ENCODE measurements at places on chromosomes 5 and 9.

DNA sequence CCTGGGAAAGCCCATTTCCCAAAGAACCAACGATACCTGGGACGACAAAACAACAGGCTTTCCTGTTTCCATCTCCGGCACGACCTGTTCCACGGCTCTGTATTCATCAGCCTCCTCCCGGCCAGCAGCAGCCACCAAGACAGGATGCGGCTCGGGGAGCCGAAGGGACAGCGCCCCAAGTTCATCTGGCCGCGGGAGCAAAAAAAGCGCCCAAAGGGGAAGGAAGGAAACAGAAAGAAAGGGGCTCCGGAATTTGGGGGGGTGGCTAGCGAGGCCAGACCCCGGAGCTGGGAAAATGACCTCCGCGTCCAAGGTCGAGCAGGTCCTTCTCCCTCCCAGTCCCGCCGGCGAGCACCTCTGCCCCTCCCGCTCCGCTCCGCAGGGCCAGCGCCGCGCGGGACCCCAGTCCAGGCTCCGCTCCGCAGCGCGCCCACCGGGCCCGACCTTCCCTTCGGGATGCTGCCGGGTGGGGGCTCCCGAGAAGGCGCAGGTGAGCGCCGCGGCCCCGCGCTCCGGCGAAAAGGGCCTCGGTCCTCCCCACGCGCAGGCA is 608 bp downstream of the ELOVL7 start:
- DNase-seq: no peak

GRCh38 chr9:115461280-115461679 is 343.3 kb upstream of the TNC start:
- no peak for DNase-seq

DNA sequence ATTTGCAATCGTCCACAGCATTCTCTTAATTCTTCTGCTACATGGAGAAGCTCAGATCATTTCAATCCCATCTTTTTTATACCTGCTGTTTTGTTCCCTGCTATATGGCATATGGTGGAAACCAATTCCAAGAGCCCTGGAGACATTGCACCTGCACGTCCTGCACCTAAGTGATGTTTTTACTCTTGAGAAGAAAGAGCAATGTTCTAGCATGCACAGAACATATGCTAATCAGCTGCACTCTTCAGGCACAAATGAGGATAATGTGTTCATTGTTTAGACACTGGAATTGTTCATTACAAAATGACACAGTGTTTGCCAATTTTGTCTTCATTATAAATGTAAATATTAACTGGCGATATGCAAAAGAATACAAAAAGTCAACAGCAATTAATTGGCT is 935.8 kb downstream of the TLE4 start:
- DNase-seq: no peak

DNA sequence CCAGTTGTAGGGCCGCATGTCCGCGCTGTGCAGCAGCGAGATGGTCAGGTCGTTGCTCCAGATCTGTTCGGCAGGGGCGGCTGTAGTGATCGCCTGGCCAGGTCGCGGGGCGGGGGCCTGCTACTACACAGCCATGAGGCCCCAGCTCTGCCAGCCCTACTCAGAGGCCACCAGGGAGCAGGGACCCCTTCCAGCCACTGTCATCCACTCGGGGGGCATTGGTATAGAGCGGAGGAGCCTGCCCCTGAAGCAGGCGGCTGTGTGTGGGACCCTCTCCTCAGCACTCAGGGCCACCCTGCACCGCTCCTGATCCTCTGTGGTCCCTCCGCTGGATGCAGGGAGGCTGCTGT is 1.7 kb downstream of the FBXW5 start:
- DNase-seq: no peak

DNA sequence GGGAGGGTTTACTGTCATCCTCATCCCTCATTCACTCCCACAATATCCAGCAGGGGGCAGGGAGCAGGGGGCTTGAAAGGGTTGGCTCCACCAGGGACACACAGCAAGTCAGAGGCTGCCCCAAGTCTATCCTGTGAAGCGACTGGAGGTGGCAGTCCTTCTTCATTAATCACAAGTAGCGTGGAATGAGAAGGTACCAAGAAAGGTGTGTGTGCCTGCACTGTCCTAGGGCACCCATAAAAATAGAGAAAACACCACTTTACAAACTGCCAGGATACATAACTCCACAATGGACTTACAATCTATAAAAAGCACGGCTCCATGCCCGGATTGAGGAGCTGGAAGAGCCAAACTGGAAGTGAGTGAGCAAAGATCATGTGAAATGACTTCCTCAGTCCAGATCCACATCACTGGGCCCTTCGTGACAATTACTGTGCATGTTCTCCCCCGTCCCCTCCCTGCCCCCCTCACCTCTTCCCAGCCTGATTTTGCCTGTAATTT is 183.9 kb downstream of the SLIT3 start:
- DNase-seq: no peak

DNA sequence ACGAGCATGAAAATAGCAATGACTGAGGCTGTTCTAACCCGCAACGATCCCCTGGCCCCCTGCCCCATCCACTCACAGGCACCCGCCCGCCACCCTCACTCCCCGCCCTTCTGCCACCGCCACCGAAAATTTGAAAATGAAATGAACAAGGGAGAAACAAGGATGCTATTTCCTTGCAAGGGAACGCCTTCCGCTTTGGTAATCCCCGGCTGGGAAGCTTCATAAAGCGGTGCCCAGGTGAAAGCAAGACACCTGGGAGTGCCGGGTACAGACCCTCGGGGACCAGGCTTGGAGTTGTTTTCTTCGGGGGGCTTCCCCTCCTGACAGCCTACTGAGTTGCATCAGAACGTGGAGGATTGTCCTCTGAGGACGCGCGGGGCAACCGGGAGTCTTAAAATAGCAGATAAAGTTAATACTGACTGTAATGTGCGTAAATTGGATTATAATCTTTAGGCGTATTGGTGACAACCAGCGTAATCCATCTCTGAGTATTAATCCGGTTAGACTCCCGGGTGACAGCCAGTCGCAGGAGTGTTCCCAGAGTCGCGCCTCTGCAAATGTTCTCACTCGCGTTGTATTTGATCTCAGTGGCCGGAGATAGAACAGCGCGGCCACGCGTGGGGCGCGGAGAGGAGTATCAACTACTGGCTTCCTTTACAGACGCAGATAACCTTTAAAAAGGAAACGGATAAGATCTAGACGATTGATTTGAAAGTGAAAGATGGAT is 885 bp upstream of the MLLT3 start:
- no peak for DNase-seq

- DNase-seq: no peak
Measured at GRCh38 chr9:134514503-134514902, 127.1 kb upstream of the COL5A1 start.

DNA sequence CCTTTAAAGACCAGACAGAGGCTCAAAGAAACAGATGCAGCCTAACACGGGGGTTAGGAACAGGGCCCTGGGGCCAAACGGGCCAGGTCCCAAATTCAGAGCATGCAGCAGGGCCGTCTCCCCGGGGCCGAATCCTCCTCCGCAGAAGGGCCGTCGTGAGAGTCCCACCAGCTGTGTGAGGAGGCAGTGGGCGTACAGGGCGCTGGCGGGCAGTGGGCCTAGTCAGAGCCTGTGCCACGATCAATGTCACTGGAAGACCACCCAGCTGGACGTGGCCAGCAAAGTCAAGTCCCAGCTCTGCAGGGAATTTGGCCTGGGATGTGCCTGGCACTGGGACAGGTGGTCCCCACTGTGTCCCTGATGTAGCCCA is 15.8 kb upstream of the FCN2 start:
- no peak for DNase-seq

DNA sequence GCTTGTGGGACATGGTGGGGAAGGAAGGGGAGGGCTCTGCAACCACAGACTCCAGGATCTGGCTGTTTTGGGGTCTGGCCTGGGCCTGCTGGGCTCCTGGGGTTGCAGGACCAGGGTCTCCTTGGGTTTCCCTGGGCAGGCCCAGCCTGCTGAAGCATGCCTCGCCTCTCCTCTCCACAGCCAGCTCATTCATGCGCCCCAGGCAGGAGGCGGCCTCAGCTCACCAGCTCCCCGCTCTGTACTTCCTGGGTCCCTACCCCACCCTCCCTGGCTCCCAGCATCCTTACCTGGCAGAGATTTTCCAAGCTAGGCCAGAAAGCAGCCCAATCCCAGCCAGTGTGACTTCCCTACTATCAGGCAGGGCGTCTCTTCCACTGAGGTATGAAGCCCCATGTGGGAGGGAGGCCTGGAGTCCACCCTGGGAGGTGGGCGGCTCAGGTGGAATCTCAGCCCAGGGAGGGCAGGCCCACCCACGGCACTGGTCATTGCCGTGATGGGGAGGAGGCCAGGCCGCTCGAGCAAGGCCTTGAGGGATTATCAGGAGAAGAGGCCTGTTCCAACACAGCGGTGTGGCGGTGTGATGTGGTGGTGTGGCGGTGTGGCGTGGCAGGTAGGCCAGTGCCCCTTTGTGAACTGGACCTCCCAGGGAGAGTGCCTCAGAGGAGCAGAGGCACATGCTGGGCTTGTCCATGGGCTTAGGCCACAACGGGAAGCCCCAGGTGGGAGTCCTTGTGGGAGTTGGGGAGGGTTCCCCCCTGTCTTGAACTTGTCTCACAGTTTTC is 103.4 kb downstream of the DAB2IP start:
- DNase-seq: no peak

DNA sequence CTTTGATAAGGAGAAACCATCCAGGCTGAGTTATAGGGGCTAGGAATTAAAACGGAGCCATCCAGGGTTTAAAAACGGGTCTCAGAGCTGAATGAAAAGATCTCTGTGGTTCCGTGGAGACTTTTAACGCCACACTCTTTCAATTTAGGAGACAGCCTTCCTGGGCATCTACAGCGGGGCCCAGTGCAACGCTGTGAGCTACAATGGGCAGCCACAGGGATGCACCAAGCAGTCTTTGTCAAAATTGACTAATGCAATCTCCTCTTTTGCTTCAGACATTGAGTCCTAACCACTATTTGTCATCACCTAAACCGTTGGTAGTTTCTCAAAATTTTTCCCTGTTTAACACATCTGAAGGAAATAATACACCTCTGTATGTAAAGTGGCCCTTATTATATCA is 96.6 kb upstream of the ABCA1 start:
- no peak for DNase-seq

- peak; percentile 25 for DNase-seq
Measured at GRCh38 chr5:80672140-80672736, 17.5 kb upstream of the DHFR start.

GRCh38 chr5:65822710-65823109 is 100.7 kb downstream of the NLN start:
- no peak for DNase-seq

DNA sequence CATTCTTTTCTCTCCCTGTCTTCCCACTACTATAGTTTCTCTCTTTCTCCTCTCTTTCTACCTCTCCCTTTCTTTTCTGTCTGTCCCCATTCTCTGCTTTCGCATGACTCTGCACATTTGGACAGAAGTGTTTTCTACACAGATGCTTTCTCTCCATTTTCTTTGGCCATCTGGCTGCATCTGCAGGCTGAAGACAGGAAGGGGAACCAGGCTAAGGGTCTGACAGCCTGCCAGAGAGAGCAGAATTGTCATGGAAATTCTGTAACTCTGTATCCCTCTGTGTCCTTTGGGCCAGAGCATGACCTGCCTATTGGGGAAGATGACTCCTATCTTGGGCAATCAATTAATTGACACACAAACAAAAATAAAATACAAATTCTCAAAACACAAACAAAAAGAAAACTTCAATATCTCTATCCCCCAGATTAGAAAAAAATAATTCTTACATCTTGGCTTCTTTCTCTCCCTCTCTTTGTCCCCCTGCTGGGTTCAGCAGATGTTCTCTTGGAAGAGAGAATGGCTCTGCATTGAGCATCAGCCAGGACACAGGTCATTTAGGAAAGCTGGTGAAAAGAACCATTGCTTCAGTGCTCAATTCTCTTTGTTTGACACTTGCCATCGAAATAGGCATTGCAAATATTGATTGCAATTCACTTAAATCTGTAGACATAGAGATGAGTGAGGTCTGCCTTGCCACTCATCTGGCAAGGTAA is 415.9 kb upstream of the KLF4 start:
- DNase-seq: no peak

DNA sequence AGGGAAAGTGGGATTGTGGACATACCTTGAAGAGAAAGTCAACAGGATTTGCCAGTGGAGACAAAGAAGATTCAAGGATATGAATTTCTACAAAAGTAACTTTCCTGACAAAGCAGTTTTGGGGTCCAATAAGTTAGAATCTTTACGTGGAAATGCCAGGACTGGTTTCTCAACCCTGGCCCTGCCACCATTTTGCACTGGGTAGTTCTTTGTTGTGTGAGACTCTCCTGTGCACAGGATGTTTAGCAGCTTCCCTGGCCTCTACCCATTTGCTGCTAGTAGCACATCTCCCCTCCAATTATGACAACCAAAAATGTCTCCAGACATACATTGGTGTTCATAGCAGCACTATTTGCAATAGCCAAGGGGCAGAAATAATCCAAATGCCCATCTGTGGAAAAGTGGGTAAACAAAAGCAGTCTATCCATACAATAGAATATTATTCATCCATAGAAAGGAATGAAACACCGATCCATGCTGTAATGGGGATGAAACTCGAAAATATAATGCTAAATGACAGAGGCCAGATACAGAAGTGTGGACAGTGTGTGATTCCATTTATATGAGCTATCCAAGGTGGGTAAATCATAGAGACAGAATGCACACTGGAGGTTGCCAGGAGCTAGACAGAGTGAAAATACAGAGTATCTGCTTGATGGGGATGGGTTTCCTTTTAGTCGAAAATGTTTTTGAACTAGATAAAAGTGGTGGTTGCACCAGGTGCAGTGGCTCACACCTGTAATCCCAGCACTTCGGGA is 91.4 kb downstream of the NSUN2 start:
- no peak for DNase-seq

DNA sequence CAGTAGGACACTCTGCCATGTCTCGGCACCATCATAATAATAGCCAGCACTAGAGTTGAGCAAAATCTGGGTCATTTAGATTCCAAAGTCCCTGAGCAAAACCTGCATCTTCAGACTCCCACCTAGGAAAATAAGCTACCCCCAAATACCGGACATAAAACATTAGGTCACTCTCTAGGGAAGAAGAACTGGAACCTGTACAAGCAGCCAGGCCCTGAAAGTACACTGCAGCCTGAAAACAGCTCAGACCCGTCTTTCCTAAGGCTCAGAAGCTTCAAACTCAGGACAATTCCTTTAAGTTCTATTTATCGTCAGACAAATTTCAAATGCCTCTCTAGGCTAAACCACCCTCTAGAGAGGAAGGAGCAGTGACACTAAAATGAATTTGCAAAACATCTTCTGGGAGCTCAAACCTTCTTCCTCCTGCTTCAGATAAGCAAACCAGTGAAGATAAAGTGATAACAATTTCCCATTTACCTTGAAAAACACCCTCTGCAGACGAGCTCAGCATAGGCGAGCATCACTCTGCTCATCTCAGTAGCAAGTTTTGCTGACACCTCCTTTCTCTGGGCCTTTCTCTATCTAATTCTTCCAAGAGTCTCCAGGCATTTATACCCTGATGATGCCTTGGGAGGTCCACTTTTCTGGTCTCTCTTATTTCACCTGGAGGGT is 34.0 kb downstream of the ADAM19 start:
- no peak for DNase-seq

DNA sequence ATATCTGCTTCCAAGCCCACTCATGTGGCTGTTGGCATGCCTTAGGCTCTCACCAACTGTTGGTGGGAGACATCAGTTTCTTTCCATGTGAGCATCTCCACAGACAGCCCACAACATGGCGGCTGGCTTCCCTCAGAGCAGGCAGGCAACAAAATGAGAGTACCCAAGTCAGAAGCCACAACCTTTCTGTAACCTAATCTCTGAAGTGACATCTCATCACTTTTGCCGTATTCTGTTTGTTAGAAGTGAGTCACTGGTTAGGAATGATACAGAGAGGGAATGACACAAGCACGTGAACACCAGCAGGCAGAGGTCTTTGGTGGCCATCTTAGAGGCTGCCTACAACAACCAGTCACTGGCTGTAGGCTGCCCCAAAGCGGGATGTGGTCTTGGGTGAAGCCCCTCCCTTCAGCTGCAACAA is 88.6 kb upstream of the RASGRF2 start:
- no peak for DNase-seq

- no peak for DNase-seq
Measured at GRCh38 chr5:121719255-121719654, 132.4 kb upstream of the FTMT start.
